A172 (cell line): ENCODE measurements at places on chromosomes 6 and 20. TPM values are rescaled to one million over a fixed set of nuclear protein-coding genes. Genes with fewer than 3 reads are reported as not detected.
A peak's percentile ranks its signal among the peaks of the same experiment; 100 is the strongest.

DNA sequence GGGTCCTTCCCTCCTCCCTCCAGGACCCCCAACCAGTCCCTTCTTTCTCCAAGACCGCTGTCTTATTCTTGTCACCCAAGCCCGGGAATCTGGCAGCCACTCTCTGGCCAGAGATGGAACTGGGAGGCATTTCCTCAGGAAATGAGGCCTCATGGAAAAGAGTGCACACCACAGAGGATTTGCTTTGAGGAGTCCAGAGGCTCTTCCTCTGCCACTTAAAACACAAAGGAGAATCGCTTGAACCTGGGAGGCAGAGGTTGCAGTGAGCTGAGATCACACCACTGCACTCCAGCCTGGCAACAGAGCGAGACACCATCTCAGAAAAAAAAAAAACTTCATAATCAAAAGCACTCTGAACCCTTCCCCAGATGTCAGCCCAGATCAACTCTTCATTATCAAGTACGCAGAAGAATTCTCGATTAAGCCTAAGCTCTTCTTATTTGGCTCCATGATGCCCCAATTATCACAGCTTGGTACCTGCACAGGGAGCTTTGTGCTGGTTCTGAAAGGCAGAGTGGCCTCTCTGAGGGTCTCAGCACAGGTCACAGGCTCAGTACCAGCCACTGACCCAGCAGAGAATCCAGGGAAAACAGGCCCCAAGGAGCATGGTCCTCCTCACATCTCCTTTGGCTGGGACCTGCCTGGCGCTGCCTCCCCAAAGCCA, 82.9 kb upstream of the MAFB start:
- DNase-seq: no peak

- DNase-seq: no peak
Measured at GRCh38 chr20:38414769-38415450, 20.2 kb downstream of the SNHG17 start.

DNA sequence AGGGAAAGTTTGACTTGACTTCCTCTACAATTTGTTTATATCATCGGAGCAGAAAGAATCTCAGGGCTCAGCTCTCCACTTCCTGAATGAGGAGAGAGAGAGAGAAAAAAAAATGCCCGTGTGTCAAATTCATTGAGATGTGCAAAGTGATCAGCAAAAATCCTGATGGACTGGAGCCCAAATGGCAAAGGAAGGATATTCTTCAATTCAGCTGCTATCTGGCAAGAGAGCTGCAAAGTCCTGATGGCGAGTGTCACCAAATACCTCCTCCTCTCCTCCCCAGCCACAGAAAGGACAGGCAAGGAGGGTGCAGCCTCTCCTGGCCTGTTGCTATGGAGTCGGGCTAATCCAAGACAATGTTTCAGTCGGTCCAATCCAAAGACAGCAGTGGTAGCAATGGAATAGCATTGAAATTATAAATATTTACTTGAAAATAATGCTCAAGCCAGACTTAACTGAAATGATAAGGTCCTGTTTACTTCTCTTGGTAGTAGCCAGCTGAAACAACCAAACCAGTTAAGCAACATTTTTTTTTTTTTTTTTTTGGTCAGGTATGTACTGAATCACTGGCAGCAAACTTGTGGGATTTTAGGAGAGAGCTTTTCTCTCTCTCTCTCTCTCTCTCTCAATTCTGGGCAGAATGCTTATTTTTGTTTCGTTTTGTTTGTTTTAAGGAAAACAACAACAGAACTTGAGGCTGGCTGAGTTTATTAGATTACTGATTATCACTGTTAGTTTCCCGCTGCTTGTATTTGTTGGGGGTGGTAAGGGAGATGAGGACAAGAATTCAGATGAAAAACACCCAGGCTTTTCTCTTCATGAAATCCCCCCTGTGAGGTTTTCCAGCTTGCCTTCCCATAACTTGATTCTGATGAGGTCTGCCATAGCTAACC, 204.2 kb downstream of the BCAS1 start:
- peak; percentile 69 for DNase-seq

Gene EFCAB8
- not detected in 2 replicates for total RNA-seq

Gene ZKSCAN3
- 3.7 and 5.0 TPM in 2 replicates for total RNA-seq
